ENCODE measurements at places on chromosomes 2 and 18.

- no peak for DNase-seq
Measured at GRCh38 chr18:35786365-35787042, 186.0 kb upstream of the RMP24 start.

GRCh38 chr2:227230151-227230550 lies 65.7 kb downstream of the COL4A3 start:
- DNase-seq, result no peak

DNA sequence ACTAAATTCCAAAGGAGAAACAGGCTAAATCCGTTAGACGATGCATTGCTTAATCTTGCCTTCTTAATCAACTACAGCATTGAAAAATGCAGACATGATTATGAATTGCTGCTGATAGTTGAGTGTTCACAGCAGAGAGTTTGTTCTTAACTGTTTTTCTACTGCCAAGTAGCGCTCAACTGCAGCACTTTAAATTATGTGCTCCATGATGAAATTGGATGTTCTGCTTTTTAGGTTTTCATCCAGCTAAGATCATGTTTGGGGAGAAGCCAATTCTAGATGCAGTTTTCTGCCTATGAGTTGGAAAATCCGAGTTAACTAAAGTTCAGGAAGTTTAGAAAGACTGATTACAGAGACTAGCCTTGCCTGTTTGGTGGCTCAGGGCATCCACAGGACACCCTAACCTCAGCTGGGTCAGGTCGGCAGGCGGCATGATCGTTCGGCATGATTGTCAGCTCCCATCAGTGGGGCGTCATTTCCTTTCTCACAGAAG lies 119.4 kb upstream of the PIEZO2 start:
- DNase-seq, result peak; percentile 97

DNA sequence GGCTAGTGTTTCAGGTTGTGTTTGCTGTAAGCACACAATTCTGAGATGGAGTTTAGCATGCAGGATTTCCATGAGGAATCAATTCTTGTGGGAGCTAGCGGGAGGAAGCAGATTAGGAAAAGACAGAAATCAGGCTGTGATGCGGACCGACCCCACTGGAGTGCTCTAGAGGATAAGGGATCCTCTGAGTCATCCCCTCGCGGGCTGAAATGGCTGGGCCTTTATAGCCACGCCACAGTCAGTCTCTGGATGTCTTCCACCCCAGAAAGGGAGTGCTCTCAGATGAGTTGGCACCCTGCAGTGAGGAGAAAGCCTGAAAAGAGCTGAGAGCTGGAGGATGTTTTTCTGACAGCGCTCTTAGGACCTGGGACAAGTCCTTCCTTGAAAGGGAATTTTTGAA lies 102.4 kb downstream of the GALNT3 start:
- no peak for DNase-seq

DNA sequence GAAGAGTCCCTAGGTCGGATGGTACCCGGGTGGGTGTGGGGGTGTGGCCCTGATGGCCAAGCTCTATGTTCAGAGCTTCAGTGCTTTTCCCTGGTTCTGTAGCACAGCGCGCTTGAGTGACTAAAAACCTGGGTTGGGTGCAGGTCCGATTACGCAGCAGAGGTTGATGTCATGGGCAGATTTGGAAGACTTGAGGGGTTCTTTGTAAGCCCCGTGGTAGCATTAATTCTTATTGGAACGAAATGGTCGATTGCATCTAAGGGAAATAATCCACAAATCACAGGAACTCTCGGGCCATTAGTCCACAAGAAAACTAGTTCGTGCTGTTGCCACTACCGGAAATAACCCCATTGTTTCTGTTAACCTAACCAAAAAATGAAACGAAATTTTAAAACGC lies 9.0 kb downstream of the HOXD8 start:
- DNase-seq, result peak; percentile 28

GRCh38 chr2:168992026-168992425 lies 39.1 kb downstream of the ABCB11 start:
- no peak for DNase-seq

- no peak for DNase-seq
Measured at GRCh38 chr2:230220347-230220969, 674 bp upstream of the SP110 start.

GRCh38 chr2:199603721-199604291 lies 146.1 kb upstream of the SATB2 start:
- peak; percentile 41 for DNase-seq

- no peak for DNase-seq
Measured at GRCh38 chr2:128008074-128008672, 19.7 kb downstream of the SAP130 start.

DNA sequence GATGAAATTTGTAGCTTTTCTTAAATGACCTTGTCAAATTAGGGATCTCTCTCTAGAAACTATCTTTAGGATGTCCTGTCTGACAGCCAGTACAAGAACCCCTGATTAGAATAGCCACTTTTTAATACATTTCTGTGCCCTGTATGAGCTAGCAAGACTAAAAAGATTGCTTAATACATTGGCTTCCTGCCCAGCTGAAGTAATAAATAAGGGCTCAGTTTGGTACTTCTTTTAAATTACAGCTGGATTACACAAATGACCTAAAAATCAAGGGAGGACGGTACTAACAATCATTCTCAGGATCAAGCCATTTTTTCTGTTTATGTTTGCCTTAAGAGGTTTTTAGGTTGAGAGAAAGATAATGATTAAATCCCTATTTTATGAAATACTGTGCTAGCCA lies 11.6 kb upstream of the OLA1 start:
- DNase-seq, result peak; percentile 23

DNA sequence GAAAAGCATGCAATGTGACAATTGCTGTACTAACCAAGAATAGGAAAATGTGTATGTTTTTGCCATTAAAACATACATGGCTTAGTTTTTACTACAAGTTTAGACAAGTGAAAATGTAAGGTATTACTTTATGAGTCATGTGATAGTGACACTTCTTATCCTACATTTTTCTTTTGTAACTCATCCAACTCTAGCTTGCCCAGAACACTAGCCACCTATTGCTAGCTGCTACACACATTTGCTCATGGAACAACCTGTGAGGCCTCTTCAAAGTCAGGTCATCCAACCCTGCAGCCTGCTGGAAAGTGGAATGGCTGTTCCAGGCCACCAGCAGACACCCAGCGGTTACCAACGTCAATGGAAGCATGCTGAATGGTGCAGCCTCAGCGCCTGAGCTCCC lies 1043.9 kb downstream of the TMEM182 start:
- DNase-seq, result no peak

- no peak for DNase-seq
Measured at GRCh38 chr2:186347472-186347871, 138.6 kb upstream of the ZC3H15 start.

DNA sequence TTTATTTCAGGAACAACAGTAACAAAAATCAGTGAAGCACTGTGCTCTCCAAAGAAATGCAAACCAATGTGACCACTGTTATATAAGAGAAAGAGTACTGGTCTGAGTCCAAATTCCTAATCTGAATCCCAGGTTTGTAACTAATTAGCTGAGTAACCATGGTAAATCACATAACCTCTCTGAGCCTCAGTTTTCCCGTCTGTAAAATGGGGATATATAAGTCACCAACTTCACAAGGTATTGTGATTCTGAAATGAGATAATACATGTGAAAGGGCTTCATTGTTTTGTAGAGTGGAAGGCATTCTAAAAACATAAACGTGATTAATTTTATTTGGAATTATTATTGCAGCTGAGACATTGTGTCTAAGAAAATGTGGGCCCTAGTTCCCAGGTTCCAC lies 91.3 kb upstream of the YPEL5 start:
- DNase-seq, result no peak

DNA sequence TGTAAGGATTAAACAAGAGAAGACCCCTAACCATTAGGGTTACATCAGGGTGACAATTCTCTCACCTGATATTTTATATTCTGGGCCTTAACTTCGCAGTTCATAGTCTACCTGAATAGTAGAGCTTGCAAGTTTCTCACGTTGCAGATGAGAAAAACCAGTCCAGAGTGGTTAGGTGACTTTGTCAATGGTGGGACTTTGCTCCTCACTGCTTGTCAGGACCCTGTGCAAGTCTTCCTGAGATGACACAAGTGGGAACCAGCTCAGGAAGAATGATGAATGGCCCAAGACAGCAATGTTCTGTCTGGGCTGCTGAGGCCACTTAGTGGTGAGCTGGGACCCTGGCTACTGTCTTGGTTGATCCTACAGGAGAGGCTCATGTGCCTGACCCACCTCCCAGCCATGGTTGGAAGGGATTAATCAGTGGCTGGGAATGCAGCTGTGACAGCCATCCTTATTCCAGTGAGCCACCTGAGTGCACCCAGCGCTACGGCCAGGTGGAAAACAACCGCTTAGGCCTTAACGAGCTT lies 16.9 kb downstream of the LGALSL start:
- DNase-seq, result no peak

GRCh38 chr2:100588071-100588786 lies 25.4 kb downstream of the PDCL3 start:
- DNase-seq, result no peak

DNA sequence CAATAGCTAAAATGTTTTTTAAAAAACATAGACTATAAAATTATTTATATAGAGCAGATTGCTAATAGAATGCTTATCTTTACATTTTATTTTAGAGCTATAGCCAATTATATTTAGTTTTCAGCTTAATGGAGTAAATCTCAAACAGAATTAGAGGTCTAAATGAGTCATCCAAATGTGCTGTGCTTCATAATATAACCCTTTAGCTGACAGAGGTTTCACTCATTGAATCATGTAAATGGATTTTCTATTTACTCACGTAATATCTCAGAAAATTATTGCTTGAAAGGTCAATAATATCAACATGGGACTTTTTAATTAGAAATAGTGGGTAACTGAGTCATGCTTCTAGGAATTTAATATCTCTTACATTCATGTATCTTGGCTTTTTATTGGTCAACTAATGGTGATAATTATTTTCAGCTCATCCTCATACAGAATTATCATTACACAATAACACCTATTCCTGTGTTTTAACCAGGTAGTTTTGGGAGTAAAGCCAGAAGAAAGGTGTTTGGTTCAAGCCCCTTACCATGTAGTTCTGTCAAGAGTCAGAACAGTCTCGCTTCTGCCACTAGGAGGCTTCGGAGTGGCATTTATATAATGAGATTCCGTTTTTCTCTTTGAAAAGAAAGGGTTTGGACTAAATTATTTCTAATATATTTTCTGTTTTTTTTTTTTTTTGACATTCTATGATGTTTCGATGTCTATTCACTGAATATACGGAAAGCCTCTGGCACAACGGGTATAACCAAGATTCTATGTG lies 217.6 kb downstream of the CDH7 start:
- DNase-seq, result no peak

- DNase-seq, result peak; percentile 77
Measured at GRCh38 chr2:85259101-85259590, 68.6 kb downstream of the TGOLN2 start.

DNA sequence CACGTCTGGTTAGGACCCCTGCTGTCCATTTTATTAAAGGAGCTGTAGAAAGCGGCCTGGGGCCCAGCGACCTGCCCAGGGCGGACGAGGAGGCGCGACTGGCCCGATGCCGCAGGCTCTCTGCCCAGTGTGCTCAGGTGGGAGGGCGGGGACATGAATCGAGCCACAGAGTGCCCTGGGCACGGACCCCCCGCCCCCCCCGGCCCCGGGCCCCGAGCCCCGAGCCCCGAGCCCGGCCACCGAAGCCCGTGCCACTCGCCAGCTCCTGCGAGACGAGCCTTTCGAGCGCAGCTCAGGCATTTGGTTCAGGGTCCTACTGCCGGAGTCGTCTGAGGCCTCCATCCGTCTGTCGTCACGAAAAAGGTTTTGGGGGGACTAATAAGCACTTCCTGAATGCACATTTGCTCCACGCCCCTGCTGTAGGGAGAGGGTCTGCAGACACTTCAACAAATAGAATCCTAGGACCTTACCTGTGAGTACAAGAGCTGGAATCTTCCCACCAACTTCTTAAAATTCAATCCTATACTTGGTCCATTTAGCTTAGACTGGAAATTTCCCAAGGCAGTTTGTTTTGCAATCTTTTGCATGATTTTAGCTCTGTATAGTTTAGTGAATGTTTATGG lies 602 bp upstream of the ADAM17 start:
- no peak for DNase-seq

DNA sequence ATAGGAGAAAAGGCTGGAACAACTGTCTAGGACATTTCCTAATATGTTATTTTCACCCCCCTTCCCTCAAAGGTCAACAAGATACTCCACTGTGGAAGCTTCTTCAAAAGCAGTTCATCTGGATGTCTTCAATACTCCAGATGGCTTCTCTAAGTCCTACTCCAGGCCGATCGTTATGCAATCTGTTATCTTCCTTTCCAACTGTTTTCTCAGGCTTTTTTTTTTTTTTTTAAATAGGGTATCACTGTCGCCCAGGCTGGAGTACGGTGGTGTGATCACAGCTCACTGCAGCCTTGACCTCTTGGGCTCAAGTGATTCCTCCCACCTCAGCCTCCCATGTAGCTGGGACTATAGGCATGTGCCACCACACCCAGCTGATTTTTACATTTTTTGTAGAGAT lies 26.3 kb downstream of the ATP8B1 start:
- no peak for DNase-seq

- no peak for DNase-seq
Measured at GRCh38 chr18:73900106-73900835, 247.4 kb downstream of the FBXO15 start.

- no peak for DNase-seq
Measured at GRCh38 chr18:64288432-64288831, 139.5 kb upstream of the LINC00305 start.

DNA sequence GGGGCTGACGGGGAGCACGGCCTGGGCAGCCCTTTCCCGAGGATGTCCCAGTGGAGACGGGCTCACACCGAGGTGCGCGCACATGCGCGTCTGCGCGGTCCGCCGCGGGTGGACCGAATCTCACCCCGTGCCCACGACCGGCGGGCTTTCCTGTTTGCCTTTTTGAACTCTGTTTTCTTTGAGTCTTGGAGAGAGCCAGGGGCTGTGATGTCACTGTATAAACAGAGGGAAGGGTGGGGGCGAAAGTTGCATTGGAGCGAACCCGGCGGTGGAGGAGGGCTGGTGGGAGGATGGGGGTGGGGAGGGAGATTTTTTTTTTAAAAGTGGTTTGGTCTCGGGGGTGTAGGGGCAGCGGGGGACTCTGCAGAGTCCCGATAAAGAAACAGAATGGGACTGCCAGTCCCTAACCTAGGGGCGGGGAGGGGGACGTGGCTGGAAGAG lies 141.2 kb upstream of the CTAGE1 start:
- no peak for DNase-seq

GRCh38 chr2:71807581-71808451 lies 339.8 kb downstream of the CYP26B1 start:
- DNase-seq, result peak; percentile 59

DNA sequence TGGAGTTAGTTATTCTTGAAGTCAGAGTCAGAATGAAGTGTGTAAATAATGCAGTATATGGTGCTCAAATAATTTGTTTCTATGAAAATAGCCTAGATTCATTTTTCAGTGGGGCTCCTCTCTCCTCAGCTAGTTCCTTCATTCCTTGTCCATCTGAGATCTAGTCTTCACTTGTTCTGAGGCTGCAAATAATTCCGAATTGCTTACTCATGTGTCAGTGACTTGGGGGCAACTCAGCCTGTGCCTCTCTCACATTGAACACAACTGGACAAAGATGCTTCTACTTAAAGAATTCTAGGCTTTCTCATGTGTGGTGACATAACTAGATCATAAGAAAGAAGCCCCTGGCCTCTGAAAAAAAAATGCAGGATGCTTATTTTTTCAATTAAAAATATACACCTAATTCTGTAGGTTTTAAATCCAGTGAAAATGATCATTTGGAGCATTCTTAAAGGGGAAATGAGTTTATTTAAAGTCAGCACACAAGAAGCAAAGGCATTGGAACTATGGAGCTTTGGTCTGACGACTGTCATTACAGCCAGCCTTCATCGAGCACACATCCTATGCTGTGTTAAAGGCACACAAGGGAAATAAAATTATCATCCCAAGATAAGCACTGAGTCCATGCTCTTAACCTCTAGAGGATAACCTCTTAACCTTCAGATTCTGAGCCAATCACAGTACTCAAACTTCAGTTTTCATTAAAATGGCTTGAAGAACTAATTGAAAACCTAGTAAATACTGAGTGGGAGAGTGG lies 24.8 kb upstream of the SCN7A start:
- no peak for DNase-seq
